Coronary artery (tissue), 2 donors: ENCODE measurements at places on chromosomes 13 and 19.
A peak's percentile ranks its signal among the peaks of the same experiment; 100 is the strongest.

DNA sequence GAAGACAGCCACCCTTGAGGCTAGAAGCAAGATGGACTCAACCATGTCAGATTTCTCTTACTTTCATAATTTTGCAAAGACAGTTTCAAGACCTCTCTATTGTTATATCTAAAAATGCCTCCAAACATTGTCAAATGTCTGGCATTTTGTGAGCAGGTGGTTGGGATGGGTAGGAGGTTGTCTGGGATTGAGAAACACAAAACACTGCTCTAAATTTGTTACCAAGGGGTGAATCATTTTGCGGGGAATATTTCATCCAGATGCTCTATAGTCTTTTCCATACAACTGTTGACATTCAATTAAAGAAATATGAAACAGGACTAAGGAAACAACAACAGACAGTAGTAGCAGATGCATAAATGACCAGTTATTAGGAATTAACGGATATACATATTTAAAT lies 208.2 kb downstream of the ITGBL1 start:
- DNase-seq = no peak

GRCh38 chr19:40805258-40805868 lies 6.4 kb downstream of the EGLN2 start:
- DNase-seq = no peak

DNA sequence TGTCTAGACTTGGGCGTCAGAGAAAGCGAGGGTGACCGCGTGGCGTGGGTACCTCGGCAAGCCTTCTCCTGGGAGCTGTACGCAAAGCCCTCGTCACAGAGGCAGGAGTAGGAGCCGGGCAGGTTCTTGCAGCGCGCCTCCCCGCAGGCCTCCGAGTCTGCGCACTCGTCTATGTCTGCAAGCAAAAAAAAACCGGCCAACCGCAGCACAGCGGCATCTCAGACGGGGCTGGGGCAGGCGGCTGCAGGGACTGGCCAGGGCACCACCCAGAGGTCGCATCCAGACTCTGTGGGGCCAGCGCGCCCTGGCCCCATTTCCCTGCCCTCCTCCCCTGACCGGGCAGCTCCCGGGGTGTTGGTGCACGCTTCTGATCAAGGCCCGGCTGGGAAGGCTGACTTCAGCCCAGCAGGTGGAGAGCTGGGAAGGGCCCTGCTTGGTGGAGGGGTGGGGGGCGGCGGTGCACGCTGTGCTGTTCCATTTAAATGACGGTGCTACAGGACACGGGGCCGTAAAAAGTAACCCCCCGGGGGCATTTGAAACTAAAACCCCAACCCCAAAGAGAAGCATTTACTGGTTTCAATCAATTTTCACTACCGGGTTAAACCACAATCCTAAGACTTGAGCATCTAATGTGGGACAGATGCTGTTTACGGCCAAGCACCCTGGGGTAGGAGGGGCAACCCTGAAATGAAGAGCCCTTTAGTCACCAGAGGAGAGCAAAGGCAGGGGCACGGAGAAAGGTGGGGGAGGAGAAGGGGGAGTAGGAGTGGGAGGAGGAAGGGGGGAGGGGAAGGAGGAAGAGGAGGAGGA lies 28.2 kb downstream of the GAS6 start:
- DNase-seq = no peak

- no peak for DNase-seq
These were observed 392.5 kb upstream of the DACH1 start for GRCh38 chr13:72259528-72259927.

- DNase-seq = no peak
These were observed 33.6 kb downstream of the AKAP11 start for GRCh38 chr13:42305503-42305902.

DNA sequence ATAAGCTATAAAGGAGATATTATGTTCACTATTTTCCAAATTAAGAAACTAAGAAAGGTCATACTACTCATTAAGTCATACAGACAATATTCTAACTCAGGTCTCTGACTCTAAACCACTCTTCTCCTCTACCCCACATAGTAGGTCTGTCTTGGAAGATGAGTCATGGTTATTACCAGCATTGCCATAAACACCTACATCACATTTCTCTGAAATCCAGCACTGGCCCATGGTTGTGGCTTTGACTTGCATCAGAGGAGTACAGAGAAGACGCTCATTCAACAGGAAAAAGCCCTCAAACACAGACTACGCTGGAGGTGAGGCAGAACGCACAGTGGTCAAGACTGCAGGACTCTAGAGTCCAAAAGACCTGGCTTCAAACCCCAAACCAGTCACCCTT lies 476.8 kb downstream of the COG6 start:
- no peak for DNase-seq

DNA sequence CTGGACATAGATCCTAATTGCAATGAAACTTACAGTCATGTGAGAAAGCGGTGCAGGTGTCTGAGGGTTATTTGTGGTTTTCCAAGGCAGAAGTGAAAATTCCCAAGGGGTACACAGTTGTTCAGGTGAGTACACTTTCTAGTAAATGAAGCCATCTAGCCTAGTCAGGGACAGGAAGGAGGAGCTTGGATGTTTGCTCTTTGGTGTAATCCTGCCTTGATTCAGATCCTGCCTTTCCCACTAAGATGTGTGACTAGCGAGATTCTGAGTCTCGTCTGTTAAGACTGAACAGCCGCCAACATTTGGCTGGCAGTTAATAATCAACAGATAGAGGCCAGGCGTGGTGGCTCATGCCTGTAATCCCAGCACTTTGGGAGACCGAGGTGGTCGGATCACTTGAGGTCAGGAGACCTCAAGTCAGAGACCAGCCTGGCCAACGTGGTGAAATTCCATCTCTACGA lies 2.5 kb downstream of the RPS9 start:
- DNase-seq = no peak

GRCh38 chr19:52941941-52942385 lies 18.7 kb upstream of the ZNF888 start:
- no peak for DNase-seq

DNA sequence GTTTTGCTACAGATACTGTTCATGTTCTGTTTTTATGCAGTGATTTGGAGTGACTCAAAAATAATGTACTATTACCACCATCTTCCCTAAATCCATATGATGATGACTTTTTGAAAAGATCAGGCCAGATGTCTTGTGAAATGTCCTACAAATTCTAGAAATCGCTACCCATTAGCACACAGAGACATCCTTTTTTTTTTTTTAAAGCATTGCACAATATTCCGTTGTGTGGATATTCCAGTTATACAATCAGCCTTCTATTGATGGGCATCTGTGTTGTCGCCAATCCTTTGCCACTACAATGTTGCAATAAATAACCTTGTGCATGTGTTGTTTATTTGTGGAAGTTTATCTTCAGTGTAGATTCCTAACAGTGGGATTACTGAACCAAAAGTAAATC lies 24.5 kb downstream of the ZDHHC20 start:
- DNase-seq = no peak

- no peak for DNase-seq
These were observed 127.9 kb upstream of the GJB6 start for GRCh38 chr13:20360041-20360491.

- no peak for DNase-seq
These were observed 296.7 kb downstream of the POU4F1 start for GRCh38 chr13:78306519-78307206.

DNA sequence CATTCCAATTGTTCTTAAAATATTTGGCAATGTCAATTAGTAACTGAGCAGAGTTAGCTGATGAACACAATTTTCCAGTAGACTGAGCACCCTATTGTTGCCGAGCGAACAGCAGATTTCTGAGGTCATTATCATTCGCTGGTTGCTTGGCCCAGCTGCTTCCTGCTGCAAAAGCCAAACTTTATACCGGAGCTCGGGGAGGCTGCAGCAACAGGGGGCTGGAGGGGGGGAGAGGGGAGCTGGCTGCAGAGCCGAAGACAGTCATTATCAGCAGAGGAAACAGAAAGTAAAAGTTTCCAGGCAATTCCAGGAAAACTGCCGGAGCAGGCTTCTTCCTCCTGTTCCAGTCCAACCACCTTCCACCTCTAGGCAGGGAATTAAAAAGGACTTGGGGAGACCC lies 77.9 kb downstream of the ZNF536 start:
- DNase-seq = no peak

DNA sequence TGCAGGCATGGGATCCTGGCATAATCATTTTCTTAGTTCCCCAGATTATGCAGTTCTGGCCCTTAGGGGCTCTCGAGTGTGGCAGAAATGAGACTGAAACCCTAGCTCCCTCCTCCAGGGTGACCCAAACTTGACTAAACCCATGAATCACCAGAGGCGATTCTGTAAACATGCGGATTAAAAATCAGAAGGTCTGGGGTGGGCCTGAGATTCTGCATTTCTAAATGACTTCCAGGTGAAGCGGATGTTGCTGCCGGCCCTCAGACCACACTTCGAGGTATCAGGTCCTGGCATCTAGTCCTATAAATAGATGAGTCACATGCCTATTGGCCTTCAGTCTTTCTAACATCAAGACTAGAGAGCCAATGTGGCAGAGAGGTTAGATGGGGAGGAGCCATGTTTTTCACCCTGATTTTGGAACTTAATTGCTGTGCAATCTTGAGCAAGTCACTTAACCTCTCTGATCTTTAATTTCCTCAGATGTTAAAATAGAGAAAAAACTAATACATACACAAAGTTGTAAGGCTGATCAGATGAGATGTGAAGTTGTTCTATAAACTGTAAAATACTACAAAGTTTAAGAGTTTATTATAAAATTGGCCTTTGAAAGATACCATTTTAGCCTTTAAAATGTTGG lies 431.2 kb downstream of the FOXO1 start:
- no peak for DNase-seq

- DNase-seq = no peak
These were observed 107.0 kb downstream of the KL start for GRCh38 chr13:33123066-33123859.

DNA sequence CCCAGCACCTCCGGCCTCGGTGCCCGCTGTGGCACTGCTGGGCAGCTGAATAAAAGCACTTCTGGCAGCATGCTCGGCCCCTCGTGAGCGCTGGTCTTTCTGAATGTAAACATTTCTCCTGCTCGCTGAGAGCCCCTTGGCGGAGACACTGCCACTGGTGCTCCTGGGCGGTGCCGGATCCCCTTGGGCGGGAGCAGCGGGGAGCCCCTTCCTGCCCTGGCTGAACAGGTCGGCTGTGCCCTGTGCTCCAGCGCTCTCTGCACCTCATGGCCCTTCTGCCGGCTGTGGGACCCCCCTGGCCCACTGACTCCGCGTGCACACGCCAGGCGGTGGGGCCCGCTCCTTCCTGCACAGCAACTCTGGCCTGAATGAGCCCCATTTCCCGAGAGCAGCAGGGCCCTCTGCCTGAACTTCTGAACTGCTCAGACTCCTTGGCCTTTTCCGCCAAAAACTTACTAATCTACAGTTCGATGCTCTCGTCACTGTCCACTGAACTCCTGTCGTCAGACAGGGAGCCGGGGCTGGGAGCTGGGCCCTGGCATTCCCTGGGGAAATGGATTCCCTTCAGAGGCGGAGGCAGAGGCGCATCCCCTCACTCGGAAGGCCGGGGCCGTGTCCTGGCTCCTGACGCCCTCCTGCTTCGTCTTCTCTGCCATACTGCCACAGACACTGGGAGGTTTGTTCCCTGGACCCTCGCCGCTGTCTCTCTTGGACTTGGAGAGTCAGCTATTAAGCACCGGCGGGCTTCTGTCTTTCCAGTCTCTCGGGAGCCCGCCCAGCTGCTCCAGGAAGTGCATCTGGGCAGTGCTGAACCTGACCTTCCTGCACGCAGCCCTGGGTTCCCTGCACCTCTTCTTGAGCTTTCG lies 14.2 kb downstream of the RB1 start:
- DNase-seq = no peak

DNA sequence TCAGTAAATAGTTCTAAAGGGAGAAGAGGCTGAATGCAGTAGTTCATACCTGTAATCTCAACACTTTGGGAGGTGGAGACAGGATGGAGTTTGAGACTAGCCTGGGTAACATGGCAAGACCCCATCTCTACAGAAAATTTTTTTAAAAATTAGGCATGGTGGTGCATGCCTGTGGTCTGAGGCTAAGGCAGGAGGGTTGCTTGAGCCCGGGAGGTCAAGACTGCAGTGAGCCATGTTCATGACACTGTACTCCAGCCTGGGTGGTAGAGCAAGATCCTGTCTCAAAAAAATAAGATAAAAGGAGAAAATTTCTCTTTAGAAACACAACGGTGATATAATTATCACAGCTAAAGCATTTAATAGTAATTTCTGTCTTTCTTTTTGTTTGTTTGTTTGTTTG lies 57.1 kb downstream of the SIPA1L3 start:
- DNase-seq = no peak

- no peak for DNase-seq
These were observed 142.6 kb downstream of the CRYL1 start for GRCh38 chr13:20383058-20383457.

DNA sequence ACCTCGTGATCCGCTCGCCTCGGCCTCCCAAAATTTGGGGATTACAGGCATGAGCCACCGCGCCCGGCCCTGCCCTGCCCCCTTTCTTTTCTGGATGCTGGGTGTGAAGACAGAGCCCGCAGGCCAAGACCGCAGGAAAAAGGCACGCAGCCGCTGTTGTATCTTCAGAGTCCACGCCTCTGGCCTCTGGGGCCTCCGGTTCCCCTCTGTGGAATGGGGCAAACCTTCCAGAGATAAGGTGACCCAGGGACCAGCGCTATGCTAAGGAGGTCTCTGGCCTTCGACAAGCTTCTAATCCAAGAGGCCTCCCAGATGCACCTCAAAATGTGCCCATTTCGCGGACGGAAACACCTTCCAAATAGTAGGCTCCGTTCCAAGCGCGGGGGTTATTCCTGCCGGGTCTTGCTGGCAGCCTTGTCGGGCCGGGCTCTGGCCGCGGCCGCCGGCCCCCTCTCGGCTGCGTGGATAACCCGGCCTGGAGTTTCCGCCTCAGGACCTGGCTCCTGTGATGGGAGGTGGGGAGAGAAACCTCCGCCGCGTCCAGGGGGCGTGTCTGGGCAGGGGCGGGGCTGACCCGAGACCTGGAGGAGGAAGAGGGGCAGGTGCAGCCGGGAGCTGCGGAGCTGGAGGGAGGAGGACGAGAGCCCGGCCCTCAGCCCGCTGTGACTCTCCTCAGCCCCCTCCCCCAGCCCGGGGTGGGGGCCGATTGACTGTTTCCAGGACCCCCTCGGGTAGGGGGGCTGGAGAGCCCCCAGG lies 13.1 kb downstream of the TJP3 start:
- peak; percentile 78 for DNase-seq

DNA sequence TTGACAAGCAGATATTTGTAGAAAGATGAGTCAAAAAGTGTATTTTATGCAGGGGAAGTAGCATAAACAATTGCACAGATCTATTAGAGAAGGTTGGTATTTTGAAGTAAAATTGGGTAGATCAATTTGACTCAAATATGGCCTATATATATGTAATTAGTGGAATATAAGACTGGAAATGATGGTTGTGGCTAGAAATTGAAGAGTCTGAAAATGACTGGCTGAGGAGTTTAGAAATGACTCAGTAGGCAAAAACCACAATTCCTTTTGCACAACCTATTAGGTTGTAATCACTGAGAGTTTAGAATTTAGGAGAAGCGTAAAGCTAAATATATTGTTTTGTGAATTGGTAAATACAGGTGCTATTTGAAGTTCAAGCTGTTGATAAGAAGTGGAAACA lies 622.6 kb upstream of the PCDH20 start:
- no peak for DNase-seq

- DNase-seq = no peak
These were observed 40.3 kb downstream of the ZNF787 start for GRCh38 chr19:56080669-56081401.
